ENCODE measurements at places on chromosomes 13 and 19.

GRCh38 chr13:33445476-33445875, 159.9 kb upstream of the STARD13 start:
- no peak for DNase-seq

DNA sequence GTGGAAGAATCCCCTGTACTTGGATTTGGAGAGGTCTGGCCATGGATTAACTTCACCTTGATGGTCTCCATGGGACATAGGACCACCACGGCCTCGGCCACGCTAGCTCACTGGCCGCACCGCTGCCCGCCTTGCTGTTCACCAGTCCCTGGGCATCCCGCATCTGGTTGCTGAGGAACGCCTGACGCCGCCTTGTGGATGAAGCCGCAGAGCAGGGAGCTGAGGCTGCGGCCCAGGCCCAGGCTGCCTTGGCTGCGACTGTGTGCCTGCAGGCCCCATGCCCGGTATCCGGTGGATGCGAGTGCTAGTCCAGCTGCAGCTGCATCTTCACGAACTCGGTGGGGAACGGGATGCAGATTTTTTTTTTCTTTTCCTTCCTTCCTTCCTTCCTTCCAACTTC, 1407.1 kb downstream of the UQCRFS1 start:
- DNase-seq = no peak

DNA sequence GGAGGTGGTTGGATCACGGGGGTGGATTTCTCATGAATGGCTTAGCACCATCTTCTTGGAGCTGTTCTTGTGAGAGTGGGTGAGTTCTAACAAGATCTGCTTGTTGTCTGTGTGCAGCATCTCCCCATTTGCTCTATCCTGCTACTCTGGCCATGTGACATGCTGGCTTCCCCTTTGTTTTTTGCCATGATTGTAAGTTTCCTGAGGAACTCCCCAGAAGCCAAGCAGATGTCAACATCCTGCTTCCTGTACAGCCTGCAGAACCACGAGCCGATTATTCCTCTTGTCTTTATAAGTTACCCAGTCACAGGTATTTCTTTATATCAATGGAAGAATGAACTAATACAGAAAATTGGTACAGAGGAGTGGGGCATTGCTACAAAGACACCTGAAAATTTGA, 2.3 kb upstream of the SIGLEC12 start:
- no peak for DNase-seq

DNA sequence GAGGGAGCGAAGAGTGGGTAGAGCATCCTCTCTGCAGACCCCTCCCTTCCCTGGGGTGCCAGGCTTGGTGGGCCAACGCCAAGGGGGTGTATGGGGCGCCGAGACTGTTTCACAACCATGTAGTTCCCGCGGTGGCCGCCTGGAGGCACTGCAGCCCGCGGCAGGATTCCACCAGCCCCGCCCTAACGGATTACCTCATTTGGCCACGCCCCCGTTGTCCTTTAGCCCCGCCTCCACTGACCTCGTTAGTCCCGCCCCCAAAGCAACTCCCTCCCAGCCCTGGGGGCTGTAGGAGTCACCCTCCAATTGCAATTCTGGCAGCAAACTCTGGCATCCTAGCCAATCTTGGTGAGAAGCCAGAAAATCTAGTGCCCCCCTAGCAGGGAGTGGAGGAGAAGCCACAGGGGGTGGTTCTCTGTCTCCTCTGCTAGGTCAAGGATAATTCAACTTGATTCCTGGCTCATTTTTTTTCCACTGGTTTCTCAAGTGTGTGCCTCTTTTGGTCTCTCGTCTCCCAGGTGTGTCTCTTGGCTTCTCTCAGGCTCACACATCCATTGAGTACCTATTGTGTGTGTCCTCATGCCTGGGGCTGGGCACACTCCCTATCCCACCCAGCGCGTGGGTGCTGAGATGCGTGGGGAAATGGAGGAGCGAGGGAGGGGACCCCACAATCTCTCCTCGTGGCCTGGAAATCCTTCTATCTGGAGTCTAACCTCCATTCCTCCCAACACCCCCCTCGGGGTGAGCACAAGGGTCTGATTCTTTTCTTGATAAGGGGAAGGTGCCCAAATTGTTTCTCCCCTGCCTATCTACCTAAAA, 2.0 kb downstream of the OLFM2 start:
- peak; percentile 54 for DNase-seq

- DNase-seq = no peak
Measured at GRCh38 chr19:33868076-33868735, 71.5 kb downstream of the KCTD15 start.

GRCh38 chr13:40818926-40819325, 29.5 kb downstream of the SLC25A15 start:
- DNase-seq = no peak

GRCh38 chr19:36026091-36026876, 6.4 kb downstream of the CLIP3 start:
- no peak for DNase-seq

DNA sequence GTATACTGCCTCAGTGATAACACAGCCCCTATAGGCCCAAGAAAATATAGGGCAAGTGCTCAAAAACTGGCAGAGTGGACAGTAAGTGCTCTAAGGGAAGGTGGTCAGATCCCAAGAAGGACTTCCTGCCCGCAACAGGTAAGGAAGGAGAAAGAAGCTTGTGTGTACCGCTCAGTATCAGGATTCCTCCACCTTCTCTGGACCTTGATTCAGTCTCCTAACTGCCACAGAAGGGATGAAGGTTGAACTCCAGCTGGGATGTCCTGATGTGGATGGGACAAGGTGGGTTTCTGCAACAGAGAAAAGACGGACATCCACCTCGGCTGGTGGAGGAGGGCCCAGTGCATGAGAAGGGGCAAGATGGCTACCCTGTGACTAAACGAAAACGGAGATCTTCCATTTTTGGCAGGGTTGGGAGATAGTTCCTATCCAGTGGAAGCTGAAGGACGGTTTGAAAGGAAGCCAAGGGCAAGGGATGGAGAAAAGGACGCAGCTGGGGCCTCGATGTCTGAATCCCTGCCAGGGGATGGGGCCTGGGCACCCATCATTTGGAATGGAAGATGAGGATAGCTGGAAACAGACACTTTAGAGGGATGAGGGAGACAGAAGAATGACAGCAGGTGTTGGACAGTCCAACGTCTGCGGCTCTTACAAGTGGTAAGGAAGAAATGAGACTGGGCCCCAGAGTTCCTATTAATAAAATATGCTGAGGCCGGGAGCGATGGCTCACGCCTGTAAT, 1.3 kb upstream of the ATF5 start:
- no peak for DNase-seq

- DNase-seq = no peak
Measured at GRCh38 chr13:113787694-113788093, 28.7 kb downstream of the TMEM255B start.

- DNase-seq = no peak
Measured at GRCh38 chr19:6524311-6524710, 6.5 kb upstream of the TNFSF9 start.

GRCh38 chr19:574658-575526, 2.5 kb downstream of the BSG start:
- DNase-seq = no peak

- DNase-seq = peak; percentile 54
Measured at GRCh38 chr13:114099191-114099590, 33.2 kb downstream of the RASA3 start.

- no peak for DNase-seq
Measured at GRCh38 chr13:100160450-100160849, 71.6 kb downstream of the PCCA start.

GRCh38 chr13:24080134-24080533, 80.4 kb upstream of the SPATA13 start:
- no peak for DNase-seq

DNA sequence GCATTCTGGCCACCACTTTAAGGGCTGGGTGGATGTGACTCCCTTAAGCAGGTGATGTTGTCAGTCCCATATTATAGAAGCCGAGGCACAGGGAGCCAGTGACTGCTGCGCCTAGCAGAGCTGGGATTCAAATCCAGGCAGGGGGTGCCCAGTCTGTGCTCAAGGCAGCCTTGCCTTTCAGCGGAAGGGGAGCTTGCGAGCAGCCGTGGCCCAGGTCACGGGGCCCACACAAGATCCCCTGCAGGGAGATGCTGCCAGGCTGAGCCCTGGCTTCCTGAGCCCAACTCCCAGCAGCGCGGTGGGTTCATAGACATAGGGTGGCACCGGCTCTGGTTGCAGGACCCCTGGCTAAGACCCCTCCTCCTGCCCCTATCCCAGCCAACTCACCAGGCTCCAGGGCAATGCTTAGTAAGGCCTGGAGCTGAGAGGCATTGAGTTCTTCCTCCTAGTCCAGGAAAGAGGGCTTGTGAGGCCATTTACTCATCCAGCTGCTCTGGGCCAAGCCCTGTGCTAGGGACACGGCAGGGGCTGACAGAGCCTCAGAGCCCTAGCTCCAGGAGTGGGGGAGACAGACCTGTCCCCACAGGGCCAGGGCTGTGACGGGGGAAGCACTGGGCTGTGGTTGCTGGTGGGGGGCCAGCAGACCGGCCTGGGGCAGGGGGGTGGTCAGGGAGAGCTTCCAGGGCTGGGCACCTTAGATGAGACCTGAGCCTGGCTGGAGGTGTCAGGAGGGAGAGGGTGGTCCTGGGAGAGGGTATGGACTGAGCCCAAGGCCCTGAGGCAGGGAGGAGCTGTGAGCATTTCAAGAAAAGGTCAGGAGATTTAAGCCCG, 9.6 kb downstream of the CAPN12 start:
- DNase-seq = no peak

DNA sequence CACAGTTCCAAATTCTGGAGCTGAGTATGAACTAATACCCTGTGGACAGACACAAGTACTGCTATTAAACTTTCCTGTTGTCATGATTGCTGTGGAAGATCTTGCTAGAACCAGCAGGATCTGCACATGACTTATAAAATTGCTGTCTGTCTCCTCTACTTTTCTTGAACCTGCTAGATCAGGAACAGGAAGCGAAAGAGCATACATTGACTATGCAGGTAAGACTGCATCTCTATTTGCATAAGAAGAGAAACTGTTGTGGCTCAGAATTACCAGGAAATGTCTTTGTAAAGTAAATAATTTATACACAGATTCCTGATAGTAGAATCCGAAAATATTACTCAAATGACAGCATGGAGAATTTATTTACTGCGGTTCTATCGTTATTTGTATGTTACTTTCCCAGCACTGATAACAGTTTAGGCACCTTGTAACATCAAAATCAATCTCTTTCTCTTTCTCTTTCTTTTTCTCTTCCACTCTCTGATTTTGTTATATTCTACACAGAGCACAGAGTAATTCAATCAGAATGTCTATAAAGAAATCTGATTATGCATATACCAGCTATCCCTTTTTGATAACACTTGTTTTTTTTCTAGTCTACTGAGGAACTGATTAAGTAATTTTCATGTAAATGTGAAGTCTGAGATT, 226.5 kb downstream of the MYO16 start:
- DNase-seq = no peak

DNA sequence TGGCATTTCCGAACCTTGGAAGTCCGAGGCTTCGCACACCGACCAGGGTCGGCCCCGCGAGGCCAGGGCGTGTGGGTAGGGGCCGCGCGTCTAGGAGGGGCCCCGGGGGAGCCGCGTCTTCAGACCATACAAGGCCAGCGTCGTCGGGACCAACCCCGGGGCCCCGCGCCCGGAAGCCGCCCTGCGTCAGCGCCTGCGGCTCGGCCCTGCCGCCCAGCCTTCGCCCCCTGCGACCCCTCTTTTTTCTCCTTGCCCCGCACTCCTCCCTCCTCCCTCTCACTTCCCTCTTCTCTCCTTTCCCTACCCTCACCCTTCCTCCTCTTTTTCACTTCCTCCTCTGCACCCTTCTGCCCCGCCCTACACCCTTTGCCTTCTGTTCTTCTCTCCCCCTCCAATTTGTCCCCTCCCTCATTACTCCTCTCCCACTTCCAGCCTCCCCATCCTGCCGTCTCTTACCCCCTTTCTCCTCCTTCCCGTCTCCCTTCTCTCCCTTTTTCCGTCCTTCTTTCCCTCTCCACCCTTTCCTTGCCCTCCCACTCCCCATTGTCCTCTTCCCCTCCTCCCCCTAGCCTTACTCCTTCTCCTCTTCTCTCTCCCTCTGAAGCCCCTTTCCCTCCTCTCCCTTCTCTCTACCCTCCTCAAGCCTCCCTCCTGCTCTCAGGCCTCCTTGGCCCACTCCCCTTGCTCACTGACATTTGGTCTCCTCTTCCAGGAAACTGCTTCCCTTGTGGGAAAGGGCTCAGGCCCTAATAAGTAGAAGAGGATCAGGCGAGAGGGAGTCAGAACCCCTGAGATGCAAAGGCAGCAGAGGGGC, 2.2 kb upstream of the PLEKHG2 start:
- no peak for DNase-seq

- no peak for DNase-seq
Measured at GRCh38 chr19:16470911-16471811, 609 bp downstream of the EPS15L1 start.

GRCh38 chr13:49046002-49046401, 70.3 kb downstream of the FNDC3A start:
- DNase-seq = no peak

DNA sequence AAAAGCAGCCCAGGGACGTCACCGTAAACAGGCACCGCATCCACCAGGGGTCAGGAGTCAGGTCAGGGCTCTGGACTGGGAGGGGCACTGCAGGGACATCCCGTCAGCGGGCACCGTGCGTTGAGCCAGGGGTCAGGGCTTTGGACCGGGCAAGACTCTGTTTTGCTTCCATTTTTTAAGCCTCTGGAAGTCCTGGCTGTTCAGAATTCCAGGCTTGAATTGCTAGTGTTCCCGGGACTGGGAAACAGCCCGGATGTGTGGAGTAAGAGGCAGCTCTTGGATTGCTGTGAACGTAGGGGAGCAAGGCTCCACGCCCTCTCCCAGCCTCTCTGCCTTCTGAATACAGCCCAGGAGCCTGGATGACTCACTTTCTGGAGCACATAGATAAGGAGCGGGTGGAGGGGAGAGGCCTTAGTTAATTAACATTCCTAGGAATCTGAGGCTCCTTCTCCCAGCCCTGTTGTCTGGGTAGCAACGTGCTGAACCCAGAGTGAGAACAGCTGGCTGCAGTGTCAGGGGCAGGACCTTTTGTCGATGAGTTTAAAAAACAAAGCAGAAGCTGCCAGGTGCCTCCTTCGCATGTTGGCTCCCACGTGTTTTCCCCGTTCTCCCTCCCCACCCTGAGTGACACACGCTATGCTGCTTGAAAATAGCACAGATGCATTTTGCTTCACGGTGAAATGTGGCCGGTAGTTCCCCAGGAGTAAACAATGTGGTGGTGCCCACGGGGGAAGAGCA, 21.9 kb downstream of the ATP11A start:
- peak; percentile 92 for DNase-seq
